NCI-H2227 treated with DMSO at 0.1 percent for 48 hours (cell line): ENCODE measurements at places on chromosomes 5 and 9.

DNA sequence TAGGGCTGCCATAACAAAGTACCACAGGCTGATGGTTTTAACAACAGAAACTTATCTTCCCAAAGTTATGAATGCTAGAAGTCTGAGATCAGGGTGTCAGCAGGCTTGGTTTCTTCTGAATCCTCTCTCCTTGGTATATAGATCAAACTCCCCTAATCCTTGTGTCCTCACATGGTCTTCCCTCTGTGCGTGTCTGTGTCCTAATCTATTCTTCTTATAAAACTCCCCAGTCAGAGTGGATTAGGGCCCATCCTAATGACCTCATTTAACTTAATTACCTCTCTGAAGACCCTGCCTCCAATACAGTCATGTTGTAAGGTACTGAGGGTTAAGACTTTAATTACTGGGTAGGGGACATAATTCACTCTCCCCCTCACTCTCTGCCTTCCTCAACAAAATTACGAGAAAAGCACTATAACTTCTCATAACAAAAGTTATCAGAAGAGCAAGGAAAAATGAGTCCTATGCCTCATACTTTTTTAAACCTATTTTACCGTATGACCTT is 68.6 kb downstream of the DPYSL3 start:
- no peak for DNase-seq

DNA sequence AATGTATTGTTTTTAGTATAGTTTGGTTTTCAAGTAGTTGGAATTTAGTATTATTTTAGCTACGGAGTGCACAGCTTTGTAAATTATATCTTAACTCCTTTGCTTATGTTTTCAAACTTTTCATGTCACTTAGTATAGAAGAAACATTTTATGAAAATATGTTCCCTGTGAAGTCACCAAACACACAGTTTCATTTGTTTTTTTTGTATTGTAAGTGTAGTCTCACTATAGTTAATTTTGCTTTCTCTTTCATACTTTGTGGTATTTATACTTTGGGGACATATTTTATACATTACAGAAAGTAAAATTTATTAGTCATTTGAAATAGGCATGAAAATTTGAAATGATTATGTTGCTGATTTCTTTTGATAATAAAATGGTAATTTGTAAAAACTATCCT is 5.0 kb downstream of the CHSY3 start:
- DNase-seq, result no peak

DNA sequence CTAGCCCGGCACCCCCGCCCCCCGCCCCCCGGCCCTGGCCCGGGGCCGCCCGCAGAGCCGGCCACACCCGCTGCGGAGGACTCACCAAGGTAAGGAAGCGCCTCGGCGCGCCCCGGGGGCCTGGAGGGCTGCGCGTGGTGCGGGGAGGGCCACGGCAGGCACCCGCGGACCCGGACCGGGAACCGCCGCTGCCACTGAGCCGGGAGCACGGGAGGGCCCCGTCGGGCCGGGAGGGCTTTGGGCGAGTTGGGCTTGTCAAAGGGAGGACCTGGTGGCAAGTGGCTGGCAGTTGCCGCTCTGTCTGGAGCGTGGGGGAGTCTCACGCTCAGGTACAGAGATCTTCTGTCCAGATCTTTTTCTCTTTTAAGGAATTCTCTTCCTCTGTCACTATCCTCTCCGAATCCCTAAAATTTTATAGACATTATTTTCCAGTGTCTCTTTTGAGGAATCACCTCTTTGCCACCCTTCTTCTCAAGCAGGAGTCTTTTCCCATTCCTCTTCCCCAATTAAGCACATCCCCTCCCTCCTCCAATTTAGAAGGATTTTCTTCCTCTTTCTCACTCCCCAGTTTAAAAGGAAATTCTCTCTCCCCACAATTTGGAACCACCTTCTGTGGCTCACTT is 11.3 kb upstream of the LHX2 start:
- DNase-seq, result no peak

DNA sequence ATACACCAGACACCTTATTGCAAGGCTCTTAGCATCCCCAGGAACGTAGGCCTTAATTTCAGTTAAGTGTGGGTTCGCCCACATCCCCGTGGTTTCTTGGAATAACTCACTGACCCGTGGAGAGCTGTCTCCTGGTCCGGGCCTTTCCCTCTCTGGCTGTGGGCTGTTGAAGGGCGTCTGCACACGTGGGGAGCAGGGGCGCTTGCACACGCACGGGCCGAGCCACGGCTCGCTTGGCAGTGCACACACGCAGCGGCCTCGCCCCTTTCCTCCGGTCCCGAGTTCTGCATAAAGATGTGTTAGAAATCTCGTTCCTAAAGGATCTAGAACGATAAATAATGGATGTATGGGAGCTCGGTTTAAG is 141.9 kb downstream of the PBX3 start:
- DNase-seq, result no peak

GRCh38 chr9:80507611-80508010 is 935.8 kb downstream of the TLE4 start:
- no peak for DNase-seq

- no peak for DNase-seq
These were observed 18.2 kb downstream of the SLC9A3 start for GRCh38 chr5:505951-506525.

GRCh38 chr9:82732928-82733327 is 330.0 kb downstream of the RASEF start:
- no peak for DNase-seq

- DNase-seq, result no peak
These were observed 75.5 kb downstream of the PTPN3 start for GRCh38 chr9:109422641-109423040.

DNA sequence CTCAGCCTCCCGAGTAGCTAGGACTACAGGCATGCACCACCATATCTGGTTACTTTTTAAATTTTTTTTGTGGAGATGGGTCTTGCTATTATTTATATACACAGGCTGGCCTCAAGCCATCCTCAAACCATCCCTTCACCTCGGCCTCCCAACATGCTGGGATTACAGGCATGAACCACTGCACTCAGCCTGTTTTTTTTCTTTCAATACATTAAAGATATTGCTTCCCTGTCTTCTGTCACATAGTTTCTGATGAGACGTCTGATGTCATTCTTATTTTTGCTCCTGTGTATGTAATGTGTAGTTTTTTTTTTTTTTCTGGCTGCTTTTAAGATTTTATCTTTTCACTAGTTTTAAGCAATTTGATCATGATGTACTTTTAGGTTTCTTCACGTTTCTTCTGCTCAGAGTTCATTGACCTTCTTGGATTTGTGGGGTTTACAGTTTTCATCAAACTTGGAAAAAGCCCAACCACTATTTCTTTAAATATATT is 11.4 kb upstream of the RGS3 start:
- DNase-seq, result no peak

- no peak for DNase-seq
These were observed 141.8 kb downstream of the ZNF354C start for GRCh38 chr5:179201986-179202385.

DNA sequence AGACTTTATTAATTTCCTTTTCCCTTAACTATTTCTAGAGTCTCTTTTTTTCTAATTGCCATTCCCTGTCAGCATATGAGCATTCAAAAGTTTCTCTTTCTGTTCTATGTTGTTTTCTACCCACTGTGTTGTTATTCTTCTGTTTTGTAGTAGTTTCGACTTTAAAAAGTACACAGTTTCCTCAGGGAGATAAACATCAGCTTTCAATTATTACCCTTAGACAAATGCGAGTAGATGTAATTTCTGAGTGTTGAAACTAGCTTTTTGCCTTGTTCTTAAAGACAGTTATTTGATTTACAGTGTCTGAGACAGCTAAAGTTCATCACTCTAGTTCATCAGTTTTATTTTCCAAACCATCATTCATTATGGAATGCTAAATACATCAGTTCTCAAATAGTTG is 19.5 kb downstream of the MTREX start:
- no peak for DNase-seq

GRCh38 chr5:110338341-110339083 is 388.0 kb downstream of the TMEM232 start:
- DNase-seq, result no peak

GRCh38 chr5:44661851-44662250 is 146.9 kb upstream of the MRPS30 start:
- no peak for DNase-seq

GRCh38 chr5:165035520-165035919 is 1530.1 kb downstream of the MAT2B start:
- DNase-seq, result no peak

DNA sequence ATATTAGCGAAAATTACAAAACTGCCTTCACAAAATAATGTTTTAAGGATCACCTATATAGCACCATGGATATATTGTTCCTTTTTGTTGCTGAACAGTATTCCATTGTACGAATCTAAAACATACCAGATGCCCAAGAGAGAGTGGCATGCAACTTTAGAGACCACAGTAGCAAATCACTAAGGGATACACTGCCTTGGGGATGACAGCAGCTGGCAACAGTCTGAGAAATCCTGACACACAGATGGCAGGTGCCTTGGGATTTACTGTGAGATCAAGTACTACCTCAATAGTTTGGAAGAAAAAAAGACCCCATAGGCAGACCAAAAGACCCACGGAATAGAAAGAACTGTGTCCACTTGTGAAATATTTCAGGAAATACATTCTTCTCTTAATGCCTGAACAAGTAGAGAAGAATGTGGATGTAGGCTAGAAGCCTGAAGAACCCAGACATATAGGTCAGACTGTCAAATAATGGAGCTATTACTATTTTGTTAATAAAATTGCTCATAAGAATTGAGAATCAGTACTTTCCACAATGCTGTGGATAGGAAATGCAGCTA is 53.4 kb downstream of the PLPP1 start:
- DNase-seq, result no peak

DNA sequence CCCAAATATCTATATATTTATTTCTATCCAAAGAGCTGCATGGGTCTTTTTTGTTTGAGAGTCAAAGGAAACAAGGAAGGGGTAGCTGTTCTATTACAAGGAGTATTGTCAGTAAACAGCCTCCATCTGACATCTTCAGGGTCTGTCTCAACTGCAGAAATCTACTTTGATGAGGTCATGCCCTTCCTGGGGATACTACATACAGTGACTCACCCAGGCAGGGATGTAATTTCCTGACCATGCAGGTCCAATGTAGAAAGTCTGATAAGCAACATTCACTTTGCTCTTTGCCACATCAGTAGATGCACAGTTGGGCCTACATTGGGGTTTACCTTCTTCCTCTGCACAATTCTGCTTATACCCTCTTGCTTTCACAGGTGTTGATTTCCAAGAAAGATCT is 165.5 kb downstream of the TLR4 start:
- no peak for DNase-seq

GRCh38 chr9:77793849-77794248 is 145.7 kb upstream of the GNA14 start:
- no peak for DNase-seq

GRCh38 chr5:17182494-17182893 is 34.9 kb upstream of the BASP1 start:
- no peak for DNase-seq
